ENCODE measurements at places on chromosomes 5 and 9.

GRCh38 chr5:73160239-73160671, 12.7 kb upstream of the TMEM174 start:
- peak; percentile 23 for DNase-seq

- DNase-seq = no peak
These were observed 214.2 kb upstream of the MPDZ start for GRCh38 chr9:13493697-13494096.

- DNase-seq = no peak
These were observed 5.5 kb downstream of the PRSS3 start for GRCh38 chr9:33800886-33801285.

- DNase-seq = no peak
These were observed 132.3 kb upstream of the COL5A1 start for GRCh38 chr9:134509281-134509680.

DNA sequence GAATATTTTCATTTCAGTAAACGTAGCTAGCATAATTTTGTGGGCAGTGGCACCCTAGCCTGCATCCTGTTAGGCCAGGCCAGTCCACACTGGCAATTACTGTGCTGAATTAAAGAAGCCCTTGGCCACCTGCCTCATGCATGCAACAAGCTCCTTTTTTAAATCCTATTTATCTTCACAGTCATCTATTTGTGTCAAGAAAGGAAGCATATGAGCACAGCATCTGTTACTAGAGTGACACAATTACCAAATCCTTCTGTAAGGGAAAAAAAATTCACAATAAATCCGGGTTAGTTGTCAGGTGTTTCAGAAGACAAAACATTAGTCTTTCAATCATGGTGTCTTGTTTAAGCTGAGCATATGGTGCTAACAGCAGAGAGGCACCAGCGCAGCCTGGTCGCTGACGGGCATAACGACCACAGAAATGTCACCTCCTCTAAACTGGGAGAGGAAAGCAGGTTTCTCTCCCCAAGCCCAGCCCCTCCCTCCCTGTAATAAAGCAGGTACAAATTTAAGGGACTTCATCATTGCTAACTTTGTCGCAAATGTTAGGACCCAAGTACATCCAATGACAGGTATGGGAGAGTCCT, 520.6 kb downstream of the CTNND2 start:
- DNase-seq = no peak

DNA sequence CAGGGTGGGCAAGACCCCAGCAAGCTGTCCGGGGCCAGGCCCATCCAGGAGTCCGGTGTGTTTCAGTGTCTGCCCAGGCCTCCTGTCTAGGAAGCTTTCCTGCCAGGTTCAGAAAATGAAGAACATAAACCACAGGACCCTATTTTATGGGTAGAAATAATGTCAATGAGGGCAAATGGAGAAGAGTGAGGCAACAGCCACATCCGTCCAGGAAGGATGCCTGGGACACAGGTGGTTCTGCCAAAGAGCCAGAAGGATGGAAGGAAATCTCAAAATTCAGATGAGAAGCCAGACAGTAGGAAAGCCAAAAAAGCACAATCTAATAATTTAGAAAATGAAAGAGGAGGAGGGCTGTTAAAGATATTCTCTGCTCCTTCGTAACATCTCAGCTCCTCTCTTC, 262.3 kb downstream of the AUH start:
- no peak for DNase-seq

DNA sequence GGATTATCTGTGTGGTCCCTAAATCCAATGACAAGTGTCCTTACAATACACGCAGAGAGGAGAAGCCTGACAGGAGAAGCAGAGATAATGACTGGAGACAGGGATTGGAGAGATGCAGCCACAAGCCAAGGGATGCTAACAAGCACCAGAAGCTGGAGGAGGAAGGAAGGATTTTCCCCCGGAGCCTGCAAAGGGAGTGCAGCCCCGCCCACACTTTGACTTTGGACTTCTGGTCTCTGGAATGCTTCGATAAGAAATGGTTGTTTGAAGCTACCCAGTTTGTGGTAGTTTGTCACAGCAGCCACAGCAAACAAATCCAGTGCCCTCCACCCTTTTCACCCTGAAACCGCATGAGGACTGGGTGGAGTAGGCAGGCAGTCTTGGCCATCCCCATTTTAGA, 77.2 kb upstream of the BOD1 start:
- no peak for DNase-seq

DNA sequence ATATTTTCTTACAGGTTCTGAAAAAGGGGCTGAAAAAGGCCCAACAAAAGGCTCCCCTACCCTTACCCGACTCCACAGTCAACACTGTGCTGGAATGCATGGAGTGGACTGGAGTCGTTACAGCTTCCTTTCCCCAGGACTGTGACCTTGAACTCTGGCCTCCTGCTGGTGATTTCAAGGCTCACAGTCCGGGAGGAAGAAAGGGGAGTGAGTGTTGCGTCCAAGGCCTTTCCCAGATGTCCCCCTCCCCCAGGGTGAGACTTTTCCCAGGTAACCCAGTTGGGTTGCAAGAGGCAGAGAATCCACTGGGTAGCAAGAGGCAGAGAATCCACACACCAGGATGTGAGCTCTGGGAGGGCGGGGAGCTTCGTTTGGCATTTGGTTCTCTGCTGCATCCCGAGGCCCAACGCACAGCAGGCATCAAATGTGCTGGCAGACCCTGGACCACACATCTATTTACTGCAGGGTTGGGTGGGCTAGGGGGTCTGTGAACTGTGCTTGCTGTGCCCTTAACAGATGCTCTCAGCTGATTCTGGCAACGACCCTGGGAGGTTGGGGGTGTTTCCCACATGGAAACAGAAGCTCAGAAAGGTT, 37.5 kb downstream of the FABP6 start:
- no peak for DNase-seq

DNA sequence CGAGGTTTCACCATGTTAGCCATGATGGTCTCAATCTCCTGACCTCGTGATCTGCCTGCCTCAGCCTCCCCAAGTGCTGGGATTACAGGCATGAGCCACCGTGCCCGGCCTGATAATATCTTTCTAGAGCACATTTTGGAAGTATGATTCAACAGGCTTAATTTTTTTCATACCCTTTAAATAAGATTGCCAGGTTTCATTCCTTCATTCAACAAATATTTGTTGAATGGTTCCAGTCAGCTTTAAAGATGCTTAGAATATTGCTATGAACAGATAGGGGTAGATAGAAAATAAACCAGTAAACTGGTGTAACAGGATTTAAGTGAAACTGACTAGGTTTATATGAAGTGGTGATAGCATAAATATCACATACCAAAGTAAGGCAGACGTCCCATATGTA, 41.3 kb downstream of the DMXL1 start:
- DNase-seq = no peak

GRCh38 chr5:32600054-32600622, 14.8 kb downstream of the SUB1 start:
- DNase-seq = no peak

GRCh38 chr5:78103232-78103918, 191.1 kb downstream of the AP3B1 start:
- no peak for DNase-seq

- no peak for DNase-seq
These were observed 31.9 kb downstream of the CNTFR start for GRCh38 chr9:34557426-34558321.

GRCh38 chr5:127009784-127010183, 20.6 kb downstream of the MARCHF3 start:
- no peak for DNase-seq

- DNase-seq = no peak
These were observed 123.4 kb downstream of the OLFM1 start for GRCh38 chr9:135210676-135211523.

GRCh38 chr5:118007262-118007661, 981.1 kb downstream of the DTWD2 start:
- DNase-seq = no peak

DNA sequence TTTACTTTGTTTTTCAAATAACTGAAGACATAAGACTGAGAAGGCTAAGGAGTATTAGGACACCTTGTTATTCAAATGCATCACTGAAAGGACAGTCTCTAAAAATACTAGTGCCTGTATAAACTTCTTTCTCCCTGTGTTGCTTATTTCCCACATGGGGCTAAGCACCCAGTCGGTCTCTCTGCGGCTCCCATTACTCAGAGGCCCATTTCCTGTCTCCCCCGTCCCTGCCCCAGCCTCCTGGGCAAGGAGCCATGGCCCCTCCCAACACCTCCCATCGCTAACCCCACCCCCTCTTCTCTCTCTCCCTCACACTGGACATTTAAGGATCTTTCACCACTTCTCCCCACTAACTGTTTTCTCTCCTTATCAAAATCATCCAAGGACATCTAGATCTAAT, 81.9 kb downstream of the EBF1 start:
- no peak for DNase-seq

DNA sequence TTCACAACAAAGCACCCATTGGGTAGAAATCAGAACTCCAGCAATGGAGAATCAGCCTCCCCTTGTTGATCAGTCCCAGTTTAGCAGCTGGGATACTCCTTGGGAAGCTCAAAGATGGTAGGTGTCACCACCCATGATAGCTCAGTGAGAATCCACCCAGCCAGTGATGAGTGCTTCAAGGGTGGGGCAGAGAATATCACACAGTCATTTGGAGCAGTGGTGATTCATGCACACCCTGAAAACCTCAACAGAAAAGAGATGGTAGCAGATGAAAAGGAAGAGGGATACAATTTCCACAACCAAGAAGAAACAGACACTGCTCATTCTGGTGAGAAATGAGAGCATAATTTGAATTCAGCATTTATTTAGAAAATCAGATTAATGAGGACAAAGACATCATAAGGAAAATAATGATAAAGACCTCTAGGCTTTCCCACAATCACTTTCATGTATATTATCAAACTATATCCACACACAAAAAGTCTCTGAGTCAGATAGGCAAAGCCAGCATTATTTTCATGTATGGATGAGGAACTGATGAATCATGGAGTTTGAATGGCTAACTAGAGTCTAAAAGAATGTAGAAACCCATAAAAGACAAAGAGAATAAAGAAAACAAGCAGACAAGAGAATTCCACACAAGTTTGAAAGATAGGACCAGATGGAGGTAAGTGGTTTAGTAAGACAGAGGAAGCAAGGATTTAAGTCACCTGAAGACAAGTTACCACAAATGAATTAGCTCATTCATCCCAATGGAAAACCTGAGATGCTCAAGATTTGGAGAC, 82.9 kb downstream of the FEM1C start:
- no peak for DNase-seq

DNA sequence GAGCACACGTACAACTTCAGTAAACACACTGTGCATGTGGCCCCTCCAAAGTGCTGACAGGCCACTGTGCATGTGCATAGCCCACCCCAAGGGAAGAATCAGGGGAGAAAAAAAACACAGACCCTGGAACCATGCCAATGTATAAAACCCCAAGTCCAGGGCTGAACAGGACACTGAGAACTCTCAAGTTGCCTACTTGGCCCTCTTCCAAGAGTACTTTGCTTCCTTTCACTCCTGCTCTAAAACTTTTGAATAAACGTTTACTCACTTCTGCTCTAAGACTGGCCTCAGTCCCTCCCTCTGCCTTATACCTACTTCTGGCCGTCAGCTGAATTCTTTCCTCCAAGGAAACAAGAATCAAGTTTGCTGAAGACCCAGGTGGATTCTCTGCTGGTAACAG, 77.7 kb upstream of the NFIB start:
- DNase-seq = no peak

GRCh38 chr5:37248421-37248969, 681 bp downstream of the CPLANE1 start:
- no peak for DNase-seq

GRCh38 chr5:95803271-95804148, 19.0 kb downstream of the GLRX start:
- no peak for DNase-seq

GRCh38 chr5:180975338-180975737, 13.3 kb upstream of the BTNL3 start:
- DNase-seq = no peak

DNA sequence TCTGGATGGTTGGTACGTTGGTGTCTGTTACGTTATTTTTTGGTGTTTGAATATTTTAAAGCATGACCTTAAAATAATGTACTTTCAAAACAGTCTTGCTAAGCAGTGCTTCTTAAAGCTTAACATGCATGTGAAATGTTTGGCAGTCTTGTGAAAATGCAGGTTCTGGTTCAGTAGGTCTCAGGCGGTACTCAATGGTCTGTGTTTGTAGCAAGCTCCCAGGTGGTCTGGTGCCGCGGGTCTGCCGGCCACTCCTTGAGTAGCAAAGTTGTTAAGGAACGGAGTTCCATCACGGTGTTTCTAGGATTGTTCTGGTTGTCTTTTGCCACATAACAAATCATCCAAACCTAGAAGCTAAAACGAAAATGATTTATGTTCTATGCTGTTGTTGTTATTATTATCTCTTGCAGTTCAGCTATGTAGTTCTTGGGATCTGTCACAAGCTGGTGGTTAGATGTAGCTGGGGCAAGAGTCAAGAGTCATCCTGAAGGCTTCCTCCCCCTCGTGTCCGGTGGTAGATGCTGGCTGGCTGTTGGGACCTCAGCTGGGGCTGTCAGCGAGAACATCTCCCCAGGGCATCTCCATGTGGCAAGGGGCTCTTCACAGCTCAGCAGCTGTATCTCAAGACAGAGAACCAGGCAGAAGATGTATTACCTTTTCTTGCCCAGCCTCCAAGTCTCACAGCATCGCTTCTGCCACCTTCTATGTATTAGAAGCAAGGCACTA, 186.8 kb downstream of the PALM2AKAP2 start:
- DNase-seq = no peak

GRCh38 chr5:170662966-170663365, 120.6 kb upstream of the GABRP start:
- no peak for DNase-seq

- DNase-seq = no peak
These were observed 25.5 kb downstream of the TNIP1 start for GRCh38 chr5:151055336-151055735.

GRCh38 chr5:102249381-102249780, 46.7 kb downstream of the SLCO4C1 start:
- DNase-seq = no peak

GRCh38 chr9:85322592-85322991, 419.2 kb downstream of the AGTPBP1 start:
- no peak for DNase-seq

- DNase-seq = no peak
These were observed 62.2 kb upstream of the ANGPTL2 start for GRCh38 chr9:127184641-127185040.

DNA sequence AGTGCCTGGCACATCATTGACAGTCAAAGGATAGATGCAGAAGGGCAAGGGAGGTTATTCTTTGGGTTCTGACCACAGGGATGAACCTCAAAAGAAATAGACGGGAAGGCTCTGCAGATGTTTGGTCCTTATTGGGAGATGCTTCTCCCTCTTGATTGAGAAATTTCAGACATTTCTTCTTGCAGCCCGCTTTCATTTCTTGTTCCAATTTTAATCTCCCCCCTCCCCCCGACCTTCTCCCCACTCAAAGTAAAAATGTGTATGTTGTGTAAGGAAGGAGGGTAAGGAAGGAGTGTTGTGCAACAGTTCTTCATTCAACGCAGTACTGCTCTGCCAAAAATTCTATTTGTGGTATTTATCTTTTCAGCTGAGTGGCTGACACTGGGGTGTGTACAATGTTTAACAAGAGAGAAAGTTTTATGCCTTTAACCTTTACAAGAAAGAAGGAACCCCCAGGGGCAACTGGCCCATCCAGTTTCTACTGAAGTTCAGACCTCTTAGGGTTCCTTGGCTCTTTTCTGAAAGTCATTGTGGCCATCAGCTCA, 46.3 kb upstream of the TNFSF15 start:
- no peak for DNase-seq

All from stimulated activated CD8-positive, alpha-beta memory T cell treated with anti-CD3 and anti-CD28 coated beads, Interleukin-2, amount 100 ng/mL, for 48 hours (primary cell).